Activated CD4-positive, alpha-beta memory T cell treated with anti-CD3 and anti-CD28 coated beads, Interleukin-2, amount 10 ng/mL, durations not matched to agents 7 days and 5 days (primary cell): ENCODE measurements at places on chromosomes 6 and 20.

- no peak for DNase-seq
Measured at GRCh38 chr6:84764332-84765049, at the start of gene TBX18. Gene TBX18 (minus strand): TSS chr6:84764598. CDS start chr6:84764181, 417 bp downstream.

- no peak for DNase-seq
Measured at GRCh38 chr20:8664778-8665177, 404.1 kb upstream of the PLCB4 start.

- DNase-seq = no peak
Measured at GRCh38 chr20:51969191-51969590, 166.9 kb upstream of the SALL4 start.

GRCh38 chr6:152529369-152529768, 107.8 kb downstream of the SYNE1 start:
- no peak for DNase-seq

DNA sequence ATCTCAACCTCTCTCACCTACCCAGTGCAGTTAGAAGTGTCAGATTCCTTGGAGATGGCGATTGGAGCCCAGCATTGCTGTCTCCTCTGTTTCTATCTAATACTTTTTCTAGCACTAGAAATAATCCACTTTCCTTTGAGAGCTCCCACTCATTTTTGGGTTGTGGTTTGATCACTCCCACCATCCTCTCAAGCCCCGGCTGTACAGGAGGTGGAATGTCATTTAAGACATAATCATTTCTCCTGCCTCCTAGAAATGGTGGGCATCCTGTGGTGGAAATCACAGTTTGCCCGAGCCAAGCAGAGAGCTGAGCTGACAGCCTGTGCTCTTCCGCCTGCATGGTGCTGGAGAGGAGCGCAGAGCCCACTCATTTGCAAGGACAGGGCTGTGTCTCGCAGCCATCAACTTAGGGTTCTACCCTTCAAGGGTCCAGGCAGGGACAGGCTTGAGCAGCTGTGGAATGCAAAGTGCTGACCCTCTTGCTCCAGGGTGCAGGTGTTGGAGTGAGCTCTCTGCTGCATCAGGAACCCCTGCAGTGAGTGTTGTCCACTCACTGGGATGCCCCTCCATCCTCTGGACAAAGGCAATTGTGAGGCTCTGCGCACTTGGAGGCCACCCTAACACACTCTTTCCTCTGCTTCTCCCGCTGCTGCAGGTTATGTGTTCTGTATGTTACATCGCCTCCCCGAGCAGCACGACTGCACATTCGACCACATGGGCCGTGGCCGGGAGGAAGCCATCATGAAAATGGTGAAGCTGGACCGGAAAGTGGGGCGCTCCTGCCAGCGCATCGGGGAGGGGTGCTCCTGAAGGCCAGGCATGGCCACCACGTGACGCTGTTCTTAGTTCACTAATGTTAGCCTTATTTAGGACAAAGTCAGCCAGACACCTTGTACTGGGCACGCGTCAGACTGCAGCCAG, 332.3 kb downstream of the ZFAND3 start:
- DNase-seq = no peak
